ENCODE measurements at places on chromosomes 4 and X. TPM values are rescaled to one million over a fixed set of nuclear protein-coding genes. Genes with fewer than 3 reads are reported as not detected.
A peak's percentile ranks its signal among the peaks of the same experiment; 100 is the strongest.

- DNase-seq: no peak
Measured at GRCh38 chr4:20264688-20265087, 13.0 kb downstream of the SLIT2 start.

DNA sequence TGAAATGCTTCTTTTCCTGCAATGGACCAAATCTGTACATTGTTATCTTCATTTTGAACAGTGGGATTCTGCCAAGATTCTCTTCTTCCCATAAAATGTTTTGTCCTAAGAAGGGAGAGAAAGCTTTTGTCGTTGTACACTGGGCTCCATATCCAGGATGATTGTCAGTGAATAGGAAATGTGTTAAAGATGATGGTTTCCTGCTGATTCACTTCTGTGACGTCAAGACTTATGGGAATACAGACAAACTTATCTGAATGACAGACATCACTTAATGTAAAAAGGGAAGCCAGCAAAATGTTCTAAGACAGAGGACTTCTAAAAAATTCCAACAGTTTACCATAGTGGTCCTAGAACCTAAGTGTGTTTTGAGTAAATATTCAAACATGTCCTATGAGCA lies 53.7 kb upstream of the HPF1 start:
- no peak for DNase-seq

DNA sequence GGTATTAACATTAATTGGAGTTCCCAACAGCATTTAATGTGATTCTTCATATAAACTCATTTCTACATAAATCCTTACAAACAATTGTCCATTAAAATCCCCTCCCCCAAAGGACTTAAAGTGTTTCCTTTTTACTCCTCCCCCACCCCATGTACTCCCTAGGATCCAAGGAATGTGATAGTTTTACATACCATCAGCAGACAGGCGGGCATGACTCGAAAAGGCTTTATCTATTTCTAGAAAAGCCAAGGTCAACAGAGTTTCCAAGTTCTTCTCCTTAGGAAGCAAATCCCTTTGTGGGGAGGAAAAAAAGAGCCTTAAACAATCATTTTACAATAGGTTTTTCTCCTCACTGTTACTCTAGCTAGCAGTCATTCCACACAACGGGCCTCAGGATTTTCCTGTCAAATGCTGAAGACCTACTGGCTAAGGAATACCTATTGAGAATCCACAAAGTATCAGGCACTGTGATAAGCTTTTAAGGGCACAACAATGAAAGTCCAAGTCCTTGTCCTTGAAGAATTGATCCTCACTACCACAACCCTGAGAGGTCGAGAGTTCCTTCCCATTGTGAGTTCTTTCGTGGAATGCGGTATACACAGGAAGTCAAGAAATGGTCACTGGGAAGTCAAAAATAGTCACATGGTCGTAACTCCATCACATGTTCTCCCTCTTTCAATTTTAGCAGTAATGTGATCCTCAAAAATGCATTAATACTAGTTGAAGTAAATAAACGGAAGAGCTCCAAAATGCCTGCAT lies 7.2 kb downstream of the PPM1K start:
- no peak for DNase-seq

- no peak for DNase-seq
Measured at GRCh38 chrX:40406330-40406859, 174.4 kb upstream of the ATP6AP2 start.

- no peak for DNase-seq
Measured at GRCh38 chr4:65566473-65566872, 103.8 kb downstream of the EPHA5 start.

DNA sequence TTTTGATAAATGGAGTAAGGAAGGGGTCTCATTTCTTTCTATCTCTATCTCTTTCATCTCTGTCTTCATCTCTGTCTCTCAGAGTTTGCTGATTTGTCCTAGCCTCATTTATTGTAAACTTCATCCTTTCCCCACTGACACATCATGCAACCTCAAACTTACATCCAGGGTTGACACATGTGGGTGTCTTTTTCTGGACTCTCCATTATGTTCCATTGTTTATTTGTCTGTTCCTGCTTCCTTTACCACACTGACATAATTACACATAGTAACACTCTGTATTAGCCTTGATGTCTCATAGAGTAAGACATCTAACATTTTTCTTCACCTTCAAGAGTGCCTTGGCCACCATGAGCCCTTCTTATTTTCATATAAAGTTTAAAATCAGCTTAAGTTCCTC lies 8.1 kb upstream of the SRD5A3 start:
- no peak for DNase-seq

The GABRQ gene
- total RNA-seq: not detected

- peak; percentile 9 for DNase-seq
Measured at GRCh38 chr4:101835121-101835904, 44.8 kb downstream of the BANK1 start.

- DNase-seq: no peak
Measured at GRCh38 chr4:15317246-15317645, 110.6 kb upstream of the C1QTNF7 start.

The TMPRSS11D gene
- not detected for total RNA-seq

DNA sequence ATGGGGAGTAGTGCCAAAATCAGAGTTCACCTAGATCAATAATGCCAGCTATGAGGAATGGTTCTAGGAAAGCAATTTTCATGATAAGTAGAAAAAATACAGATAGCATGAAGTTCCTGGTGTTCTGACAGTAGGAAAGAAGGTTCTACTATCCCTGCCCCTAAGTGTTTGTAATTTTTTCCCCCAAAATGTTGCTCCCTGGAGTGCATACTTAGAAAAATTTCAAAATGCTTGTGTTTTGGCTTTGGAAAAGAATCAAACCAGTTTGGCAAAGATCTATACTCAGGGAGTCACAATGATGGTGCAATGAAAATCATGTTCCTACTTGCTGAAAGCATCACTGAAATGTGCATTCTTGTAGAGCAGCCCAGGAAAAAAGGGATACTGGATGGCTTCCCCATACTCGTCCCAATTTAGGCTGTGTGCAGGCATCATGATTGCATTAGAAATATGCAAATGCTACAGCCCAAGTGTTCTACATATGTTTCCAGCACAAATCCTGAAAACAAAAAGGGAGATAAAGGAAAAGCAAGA lies 74.7 kb downstream of the LPAR4 start:
- DNase-seq: no peak

The MID1IP1 gene
- 9.5 TPM for total RNA-seq

The ZNF630 gene
- total RNA-seq: 3.5 TPM

DNA sequence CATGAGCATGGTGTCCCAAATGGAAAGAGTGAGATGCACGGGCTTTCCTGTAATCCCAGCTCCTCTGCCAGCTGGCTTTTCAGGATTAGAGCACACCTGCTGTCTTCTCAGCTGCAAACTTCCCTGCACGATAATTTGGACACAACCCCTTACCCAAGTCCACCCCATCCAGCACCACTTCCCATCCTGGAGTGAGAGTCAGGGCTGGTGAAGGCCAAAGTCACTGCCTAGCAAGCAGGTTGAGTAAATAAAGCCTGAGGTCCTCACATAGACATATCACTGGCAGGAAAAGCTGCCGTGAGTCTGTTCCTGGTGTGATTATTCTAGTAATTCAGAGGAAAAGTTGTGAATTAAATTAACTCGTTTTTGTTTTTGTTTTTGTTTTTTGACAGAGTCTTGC lies 113.9 kb upstream of the MBNL3 start:
- no peak for DNase-seq

The REPS2 gene
- 1.4 TPM for total RNA-seq

The FGFBP1 gene
- not detected for total RNA-seq

GRCh38 chr4:9758641-9759317 lies 22.7 kb upstream of the DRD5 start:
- no peak for DNase-seq

- no peak for DNase-seq
Measured at GRCh38 chrX:40201329-40201885, 103.6 kb upstream of the BCOR start.

GRCh38 chr4:23811161-23811560 lies 78.7 kb downstream of the PPARGC1A start:
- DNase-seq: no peak

GRCh38 chr4:76584241-76585152 lies 149.5 kb downstream of the SHROOM3 start:
- no peak for DNase-seq

DNA sequence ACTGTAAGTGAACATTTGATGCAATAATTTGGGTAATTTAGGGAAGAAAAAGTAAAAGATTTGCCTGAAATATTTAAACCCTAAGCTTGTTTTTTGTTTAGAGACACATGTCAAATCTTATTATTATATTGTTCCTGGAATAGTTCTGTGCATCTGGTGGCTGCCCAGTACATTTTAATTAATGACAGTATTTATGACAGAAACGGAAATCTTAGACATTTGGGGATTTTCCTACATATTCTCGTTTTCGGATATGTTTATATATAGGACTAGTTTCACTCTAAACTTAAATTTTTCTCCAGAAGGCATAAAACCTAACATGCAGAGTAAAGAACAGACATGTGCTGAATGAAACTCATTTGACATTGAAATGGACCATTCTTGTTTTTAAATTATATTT lies 125.6 kb upstream of the PAQR3 start:
- no peak for DNase-seq

The ARMCX1 gene
- total RNA-seq: 11.2 TPM

- DNase-seq: no peak
Measured at GRCh38 chr4:163164591-163164990, 2.1 kb downstream of the NAF1 start.

The MAGEA11 gene
- not detected for total RNA-seq

The AFP gene
- not detected for total RNA-seq

DNA sequence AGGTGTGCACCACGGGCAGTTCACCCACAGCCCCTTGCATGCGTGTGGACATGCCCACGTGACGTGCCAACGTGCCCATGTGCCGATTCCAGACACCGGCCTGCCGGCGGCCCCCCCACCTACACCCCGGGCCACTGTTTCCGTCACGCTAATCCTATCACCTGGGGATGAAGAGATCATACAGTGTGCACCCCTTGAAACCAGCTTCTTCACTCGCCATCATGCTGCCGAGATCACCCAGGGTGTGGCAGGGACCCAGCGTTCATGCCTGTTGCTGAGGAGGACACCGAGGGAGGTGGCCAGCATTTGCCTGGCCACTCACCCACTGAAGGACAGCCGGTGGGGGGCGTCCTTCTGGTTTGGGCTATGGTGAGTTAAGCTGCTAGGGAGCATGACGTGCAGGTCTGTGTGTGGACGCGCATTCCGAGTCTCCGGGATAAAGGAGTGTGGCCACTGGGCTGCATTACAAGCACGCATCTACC lies 14.1 kb downstream of the CTBP1 start:
- no peak for DNase-seq

The GRID2 gene
- total RNA-seq: not detected

GRCh38 chr4:78149751-78150542 lies 92.8 kb downstream of the FRAS1 start:
- DNase-seq: no peak

The SORCS2 gene
- 0.78 TPM for total RNA-seq

The MPC1L gene
- total RNA-seq: not detected

GRCh38 chrX:44906041-44906440 lies 33.1 kb downstream of the KDM6A start:
- DNase-seq: no peak

- no peak for DNase-seq
Measured at GRCh38 chr4:48967101-48967500, 19.0 kb upstream of the CWH43 start.

GRCh38 chr4:80507077-80507476 lies 171.5 kb downstream of the CFAP299 start:
- no peak for DNase-seq

The PACRGL gene
- total RNA-seq: 65.3 TPM

The UPF3B gene
- total RNA-seq: 2.3 TPM

The SLC25A14 gene
- total RNA-seq: 9.3 TPM

GRCh38 chrX:82813671-82814078 lies 694.4 kb upstream of the POU3F4 start:
- DNase-seq: peak; percentile 80

DNA sequence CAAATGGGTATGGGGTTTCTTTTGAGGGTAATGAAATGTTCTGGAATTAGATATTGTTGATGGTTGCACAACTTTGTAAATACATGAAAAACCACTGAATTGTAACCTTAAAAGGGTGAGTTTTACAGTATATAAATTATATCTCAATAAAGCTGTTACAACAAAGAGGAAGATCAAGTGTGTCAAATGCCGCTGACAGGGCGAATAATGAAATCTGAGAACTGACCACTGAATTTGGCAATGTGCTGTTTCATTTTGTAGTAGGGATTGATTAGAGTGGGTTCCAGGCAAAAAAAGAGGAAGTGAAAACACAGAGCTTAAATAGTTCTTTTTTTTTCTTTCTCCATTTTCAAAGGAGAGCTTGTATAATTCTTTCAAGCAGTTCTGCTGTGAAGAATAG lies 161.1 kb upstream of the NAP1L5 start:
- no peak for DNase-seq

GRCh38 chr4:163776957-163777356 lies 282.5 kb downstream of the TMA16 start:
- DNase-seq: no peak

The DNAAF6 gene
- total RNA-seq: not detected

DNA sequence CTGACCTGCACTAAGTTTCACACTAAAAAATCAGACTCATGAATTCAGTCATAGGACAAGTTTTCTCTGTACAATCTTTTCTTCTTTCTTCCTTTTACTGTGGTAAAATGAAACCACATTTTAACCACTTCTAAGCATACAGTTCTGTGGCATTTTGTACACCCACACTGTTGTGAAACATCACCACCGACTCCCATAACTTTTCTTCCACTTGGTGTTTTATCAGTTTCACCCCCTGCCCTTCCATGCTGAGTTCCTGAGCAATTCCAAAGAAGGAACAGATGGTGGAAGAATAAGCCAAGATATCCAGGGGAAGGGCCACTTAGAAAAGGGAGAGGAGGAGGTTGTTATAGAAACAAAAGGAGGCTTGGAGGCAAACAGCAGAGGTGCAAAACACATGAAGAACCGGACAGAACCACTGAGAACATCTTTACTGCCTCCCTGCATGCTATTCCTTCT lies 22.6 kb downstream of the SLC25A4 start:
- peak; percentile 19 for DNase-seq

- DNase-seq: no peak
Measured at GRCh38 chr4:47373174-47373573, 90.3 kb downstream of the COMMD8 start.

GRCh38 chr4:7124689-7125442 lies 57.0 kb upstream of the GRPEL1 start:
- DNase-seq: peak; percentile 64

GRCh38 chr4:10047967-10048366 lies 26.7 kb upstream of the SLC2A9 start:
- DNase-seq: no peak

- no peak for DNase-seq
Measured at GRCh38 chr4:101299021-101299420, 48.3 kb downstream of the PPP3CA start.

The NDNF gene
- total RNA-seq: 0.29 TPM

- DNase-seq: no peak
Measured at GRCh38 chrX:139186991-139187390, 343.5 kb upstream of the F9 start.

GRCh38 chrX:39757971-39758370 lies 339.8 kb downstream of the BCOR start:
- DNase-seq: peak; percentile 16
